ENCODE measurements at places on chromosomes 2 and 18.

GRCh38 chr2:42799881-42800280 is 7.5 kb upstream of the HAAO start:
- DNase-seq: no peak

GRCh38 chr2:7969756-7970515 is 711.9 kb upstream of the ID2 start:
- no peak for DNase-seq

DNA sequence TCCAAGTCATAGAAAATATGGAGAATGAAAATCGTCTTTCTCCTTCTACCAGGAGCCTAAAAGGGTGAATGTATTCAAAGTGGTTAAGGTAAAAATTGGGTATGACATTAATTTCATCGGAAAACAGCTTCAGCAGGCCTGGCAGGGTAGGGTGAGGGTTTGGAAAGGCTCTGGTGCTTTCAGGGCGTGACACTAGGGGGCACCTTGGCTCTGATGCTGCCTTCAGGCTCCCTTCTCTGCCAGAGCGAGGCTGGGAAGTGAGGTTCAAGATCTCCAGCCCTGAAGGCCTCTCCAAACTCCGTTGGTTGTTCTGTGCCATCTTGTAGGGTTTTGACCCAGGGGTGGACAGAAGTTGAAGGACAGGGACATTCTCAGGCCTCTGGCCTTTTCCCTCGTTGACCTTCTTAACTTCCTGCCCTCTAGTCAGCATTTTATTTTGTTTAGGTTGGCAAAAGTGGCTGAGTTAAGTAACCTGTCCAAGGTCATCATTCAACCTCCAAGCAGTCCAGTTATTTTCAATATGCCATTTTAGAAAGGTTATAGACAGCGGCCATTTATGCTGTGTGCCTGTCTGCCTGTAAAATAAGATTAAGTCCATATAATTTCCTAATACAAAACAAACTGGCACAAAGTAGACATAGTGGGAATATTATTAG is 40.3 kb downstream of the EML6 start:
- no peak for DNase-seq

GRCh38 chr2:21866316-21866715 is 742.5 kb downstream of the TDRD15 start:
- DNase-seq: no peak

GRCh38 chr2:71926089-71926447 is 221.6 kb downstream of the CYP26B1 start:
- no peak for DNase-seq

GRCh38 chr2:19131871-19132270 is 226.6 kb downstream of the OSR1 start:
- DNase-seq: no peak

DNA sequence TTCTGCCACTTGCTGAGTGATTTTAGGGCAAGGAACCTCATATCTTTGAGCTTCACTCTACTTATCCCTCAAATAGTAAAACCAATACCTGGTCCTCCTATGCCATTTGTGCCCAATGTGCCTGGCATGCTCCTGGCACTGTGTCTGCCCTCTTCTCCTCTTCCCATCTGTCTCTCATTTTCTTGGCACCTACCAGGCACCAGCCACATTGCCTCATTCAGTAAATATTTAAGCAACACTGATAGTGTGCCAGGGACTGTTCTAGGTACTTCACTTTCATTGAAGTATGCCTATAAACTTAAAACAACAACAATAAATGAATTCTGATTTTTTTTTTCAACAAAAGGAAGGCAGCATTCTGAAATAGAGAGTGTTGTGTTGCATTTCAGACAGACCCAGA is 15.1 kb upstream of the BOD1L2 start:
- no peak for DNase-seq

- no peak for DNase-seq
These were observed 214.1 kb upstream of the STON1 start for GRCh38 chr2:48315896-48316194.
